ENCODE measurements at places on chromosomes 1 and 21.

DNA sequence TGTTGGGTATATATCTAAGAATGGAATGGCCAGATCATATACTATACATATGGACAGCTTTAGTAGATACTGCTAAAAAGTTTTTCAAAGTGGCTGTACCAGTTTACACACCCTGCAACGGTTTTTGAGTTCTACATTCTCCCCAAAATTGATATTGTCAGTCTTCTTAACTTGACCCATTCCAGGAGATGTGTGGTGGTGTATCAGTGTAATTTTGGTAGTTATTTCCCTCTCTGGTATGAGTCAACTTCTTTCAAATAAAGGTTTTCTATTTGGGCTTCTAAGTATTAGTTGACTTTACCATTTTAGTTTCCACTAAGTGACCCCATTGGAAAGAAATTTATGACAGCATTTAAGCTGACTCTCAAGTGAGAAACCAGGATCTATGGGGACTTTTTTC is 29.2 kb downstream of the INKA2 start:
- no peak for DNase-seq

DNA sequence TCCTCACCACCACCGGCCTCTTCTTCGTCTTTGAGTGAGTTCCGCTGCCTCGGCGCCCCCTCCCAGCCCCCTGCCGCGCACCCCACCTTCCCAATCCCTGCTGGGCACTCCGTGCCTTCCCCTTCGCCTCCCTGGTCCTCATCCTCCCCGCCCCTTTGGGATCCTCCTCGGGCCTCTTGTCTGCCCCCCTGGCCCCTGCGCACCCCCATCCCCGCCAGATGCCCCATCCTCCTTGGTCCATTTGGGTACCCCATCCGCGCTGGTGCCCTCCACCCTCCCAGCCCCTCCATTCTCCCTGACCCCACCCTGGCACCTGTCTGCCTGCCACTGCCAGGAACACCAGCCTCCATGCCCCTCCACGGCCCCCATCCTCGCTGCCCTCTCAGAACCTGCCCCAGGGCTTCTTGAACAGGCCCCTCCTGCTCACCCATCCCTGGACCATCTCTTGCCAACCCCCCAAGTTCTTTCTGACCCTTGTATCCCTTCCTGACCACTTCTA is 667 bp downstream of the ZDHHC18 start:
- no peak for DNase-seq

GRCh38 chr1:53847980-53848379 is 9.9 kb upstream of the NDC1 start:
- no peak for DNase-seq

GRCh38 chr1:9120312-9120958 is 8.5 kb downstream of the GPR157 start:
- no peak for DNase-seq

DNA sequence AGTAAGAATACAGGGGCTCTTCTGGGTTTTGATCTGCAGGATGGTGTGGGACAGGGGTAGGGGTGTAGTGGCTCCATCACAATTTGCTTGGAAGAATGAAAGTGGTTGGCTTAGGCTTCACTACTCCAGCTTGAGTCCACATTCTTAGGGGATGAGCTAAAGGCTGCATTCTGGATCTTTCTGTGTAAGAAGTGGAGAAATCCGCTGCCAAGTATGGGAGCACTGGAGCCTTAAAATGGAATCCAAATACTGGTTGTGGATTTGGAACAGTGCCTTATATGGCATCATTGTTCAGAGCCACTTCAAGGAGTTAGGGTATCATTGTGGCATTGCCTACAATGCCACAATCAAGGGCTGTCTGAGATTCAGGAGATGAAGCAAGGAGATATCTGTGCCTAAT is 187.1 kb downstream of the LMO4 start:
- DNase-seq, result no peak

DNA sequence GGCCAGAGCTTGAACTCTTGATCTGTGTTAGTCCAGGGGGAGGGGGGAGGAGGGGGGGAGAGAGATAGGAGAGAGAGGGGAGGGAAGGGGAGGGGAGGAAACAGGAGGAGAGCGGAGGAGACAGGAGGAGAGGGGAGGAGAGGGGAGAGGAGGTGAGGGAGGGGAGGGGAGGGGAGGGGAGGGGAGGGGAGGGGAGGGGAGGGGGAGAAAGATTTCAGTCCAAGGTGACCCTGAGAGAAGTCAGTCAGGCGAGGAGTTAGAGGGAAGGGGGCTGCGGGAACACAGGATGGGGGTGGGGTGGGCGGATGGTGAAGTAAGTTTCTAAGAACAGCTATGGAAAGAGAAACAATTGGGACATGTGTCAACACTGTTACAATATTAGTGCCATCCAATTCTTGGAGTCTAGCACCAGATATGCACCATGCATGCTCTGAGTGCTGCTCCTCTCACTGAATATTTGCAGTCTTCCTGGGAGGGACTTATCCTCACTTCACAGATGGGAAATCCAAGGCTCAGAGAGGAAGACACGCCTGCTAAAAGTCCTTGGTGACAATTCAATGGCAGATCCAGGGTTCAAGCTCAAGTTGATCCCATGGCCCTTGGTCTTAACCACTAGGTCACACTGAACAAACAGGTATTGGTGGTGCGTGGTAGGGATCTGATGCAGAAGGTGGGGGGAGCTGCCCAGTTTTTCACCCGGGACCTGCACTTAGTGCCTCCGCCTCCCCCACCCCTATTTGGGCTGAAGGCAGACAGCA is 42.5 kb upstream of the ECE1 start:
- DNase-seq, result no peak

- peak; percentile 95 for DNase-seq
These were observed 2.4 kb upstream of the C1orf116 start for GRCh38 chr1:207034998-207035397.

- no peak for DNase-seq
These were observed 135.6 kb downstream of the ZZZ3 start for GRCh38 chr1:77546890-77547289.

GRCh38 chr1:51253691-51254090 is 17.6 kb downstream of the RNF11 start:
- DNase-seq, result no peak

DNA sequence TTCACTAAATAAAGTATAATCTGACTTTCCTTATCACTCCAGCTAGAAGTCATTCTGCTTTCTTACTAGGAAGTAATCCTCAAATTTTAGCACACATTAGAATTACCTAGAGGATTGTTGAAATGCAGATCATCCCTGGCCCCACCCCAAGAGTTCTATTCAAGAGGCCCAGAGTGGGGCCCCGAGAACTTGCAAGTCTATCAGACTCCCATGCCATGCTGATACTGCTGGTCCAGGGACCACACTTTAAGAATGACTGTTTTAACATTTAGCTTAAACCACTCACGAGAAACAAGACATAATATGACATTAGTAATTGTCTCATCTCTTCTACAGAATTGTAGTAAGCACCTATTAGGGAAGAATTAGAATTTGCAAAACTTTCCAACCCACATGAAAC is 7.7 kb upstream of the SYNJ1 start:
- DNase-seq, result no peak

GRCh38 chr1:225498549-225499136 is 70.8 kb upstream of the LBR start:
- no peak for DNase-seq
